Immature natural killer cell (primary cell): ENCODE measurements at places on chromosomes 4 and X. TPM values are rescaled to one million over a fixed set of nuclear protein-coding genes. Genes with fewer than 3 reads are reported as not detected.

Gene CTAG2
- polyA plus RNA-seq = not detected

Gene MGARP
- polyA plus RNA-seq = not detected

Gene MND1
- polyA plus RNA-seq = 0.82 TPM

- H3K4me1 ChIP-seq = no peaks in the 10 kb centered on the region
- peaks cover 1% of the 10 kb centered on the region for H3K27me3 ChIP-seq
- no peak overlapping the region for H3K4me3 ChIP-seq
- no peak for DNase-seq
- no peak overlapping the region for H3K27ac ChIP-seq
These were observed 276.3 kb upstream of the AGA start for GRCh38 chr4:177718514-177718913.

GRCh38 chr4:77110730-77111129 lies 34.9 kb upstream of the CCNI start:
- H3K27me3 ChIP-seq = peaks cover 15% of the 10 kb centered on the region
- no peak overlapping the region for H3K4me3 ChIP-seq
- no peak overlapping the region for H3K27ac ChIP-seq
- no peaks in the 10 kb centered on the region for H3K36me3 ChIP-seq
- no peak for DNase-seq

DNA sequence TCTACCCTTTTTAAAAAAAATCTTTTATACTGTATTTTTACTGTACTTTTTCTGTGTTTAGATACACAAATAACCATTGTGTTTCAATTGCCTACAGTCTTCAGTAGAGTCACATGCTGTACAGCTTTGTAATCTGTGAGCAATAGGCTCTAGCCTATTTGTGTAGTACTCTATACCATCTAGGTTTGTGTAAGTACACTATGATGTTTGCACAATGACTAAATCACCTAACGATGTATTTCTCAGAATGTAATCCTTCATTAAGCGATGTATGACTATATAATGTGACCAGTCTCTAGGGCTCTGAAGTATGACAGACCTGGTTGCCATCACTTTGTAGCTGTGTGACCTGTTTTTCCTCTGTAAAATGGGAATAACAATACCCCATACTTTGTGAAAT lies 14.2 kb upstream of the DCAF4L1 start:
- H3K36me3 ChIP-seq = peaks cover 6% of the 10 kb centered on the region
- no peak for DNase-seq
- H3K27ac ChIP-seq = no peak overlapping the region
